ENCODE measurements at places on chromosomes 1 and 21. TPM values are rescaled to one million over a fixed set of nuclear protein-coding genes. Genes with fewer than 3 reads are reported as not detected.
A peak's percentile ranks its signal among the peaks of the same experiment; 100 is the strongest.

- no peak overlapping the region for H3K4me3 ChIP-seq
- H3K27me3 ChIP-seq = peaks cover 8% of the 10 kb centered on the region
- no peak for DNase-seq
- H3K36me3 ChIP-seq = no peaks in the 10 kb centered on the region
These were observed 62.5 kb upstream of the DMRTB1 start for GRCh38 chr1:53396573-53397268.

CLIC6 gene
- total RNA-seq = 12.3 TPM

FHAD1 gene
- 2.4 TPM for total RNA-seq

- no peaks in the 10 kb centered on the region for H3K36me3 ChIP-seq
- DNase-seq = peak; percentile 74
- no peaks in the 10 kb centered on the region for H3K27me3 ChIP-seq
- peaks cover 16% of the 10 kb centered on the region for H3K4me1 ChIP-seq
These were observed 651 bp downstream of the ZBTB8A start for GRCh38 chr1:32539584-32540571.

DNA sequence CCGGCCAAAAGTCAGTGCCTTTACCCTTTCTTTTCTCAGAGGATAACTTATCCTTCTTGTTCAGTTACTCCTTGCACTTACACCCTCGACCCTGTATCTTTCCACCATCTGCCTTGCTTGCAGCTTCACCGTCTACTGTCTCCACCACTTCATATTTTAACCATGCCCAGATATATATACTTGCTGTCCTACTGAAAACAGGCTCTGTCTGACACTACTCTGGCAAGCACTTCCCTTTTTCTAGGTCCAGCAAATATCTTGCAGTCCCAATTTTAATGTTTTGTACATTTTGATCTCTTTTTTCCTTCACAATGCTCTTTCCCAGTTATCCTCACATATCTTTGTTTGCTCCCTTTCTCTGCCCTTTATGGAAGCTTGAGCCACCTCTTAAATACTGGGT, 308.6 kb downstream of the TPR start:
- H3K27ac ChIP-seq = no peak overlapping the region
- H3K27me3 ChIP-seq = no peaks in the 10 kb centered on the region
- H3K4me1 ChIP-seq = no peaks in the 10 kb centered on the region
- H3K4me3 ChIP-seq = no peak overlapping the region
- no peaks in the 10 kb centered on the region for H3K36me3 ChIP-seq
- DNase-seq = no peak

GRCh38 chr1:32755098-32755809, 52.7 kb upstream of the SYNC start:
- H3K36me3 ChIP-seq = no peaks in the 10 kb centered on the region
- no peaks in the 10 kb centered on the region for H3K27me3 ChIP-seq
- H3K4me1 ChIP-seq = peaks cover 29% of the 10 kb centered on the region
- H3K27ac ChIP-seq = peak overlapping the region; percentile 51
- peak overlapping the region; percentile 62 for H3K4me3 ChIP-seq
- DNase-seq = no peak

Data from upper lobe of right lung (tissue), 1 donor.